ENCODE measurements at places on chromosomes 12 and 14. TPM values are rescaled to one million over a fixed set of nuclear protein-coding genes. Genes with fewer than 3 reads are reported as not detected.

GRCh38 chr14:77869340-77869739, 69.4 kb downstream of the ADCK1 start:
- H3K4me3 ChIP-seq: no peak overlapping the region
- no peaks in the 10 kb centered on the region for H3K36me3 ChIP-seq
- H3K27ac ChIP-seq: no peak overlapping the region
- DNase-seq: no peak
- no peaks in the 10 kb centered on the region for H3K4me1 ChIP-seq

GRCh38 chr14:77882098-77882497, 82.2 kb downstream of the ADCK1 start:
- no peaks in the 10 kb centered on the region for H3K4me1 ChIP-seq
- no peak overlapping the region for H3K4me3 ChIP-seq
- H3K27me3 ChIP-seq: no peaks in the 10 kb centered on the region
- no peak for DNase-seq

DNA sequence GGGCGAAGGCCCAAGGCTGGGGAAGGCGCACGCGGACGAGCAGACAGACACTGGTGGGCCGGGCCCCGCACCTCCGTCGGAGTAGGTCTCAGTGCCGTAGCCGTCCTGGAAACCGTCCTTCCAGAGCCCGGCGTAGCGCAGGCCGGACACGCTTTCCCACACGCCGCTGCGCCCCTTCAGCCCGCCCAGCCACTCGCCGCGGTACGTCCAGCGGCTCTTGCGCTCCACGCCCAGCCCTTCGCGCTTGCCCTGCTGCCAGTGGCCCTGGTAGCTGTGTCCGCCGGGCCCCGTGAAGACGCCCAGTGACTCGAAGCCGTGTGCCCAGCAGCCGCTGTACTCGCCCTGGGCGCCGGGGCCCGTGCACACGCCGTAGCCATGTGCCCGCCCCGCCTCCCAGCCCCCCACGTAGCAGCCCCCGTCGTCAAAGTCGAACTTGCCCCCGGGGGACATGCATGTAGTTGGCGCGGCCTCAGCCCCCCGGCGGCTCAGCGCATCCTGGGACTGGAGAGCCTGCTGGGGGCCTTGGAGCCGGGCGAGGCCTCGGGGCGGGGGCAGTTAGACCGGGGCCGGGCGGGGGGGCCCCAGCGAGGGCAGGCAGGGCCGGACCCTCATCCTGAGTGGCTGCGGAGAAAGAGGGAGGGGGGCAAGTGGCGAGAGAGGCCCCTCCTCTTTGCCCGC, 1.4 kb downstream of the JPH4 start:
- peak overlapping the region; percentile 39 for H3K4me3 ChIP-seq
- peak overlapping the region; percentile 73 for H3K27ac ChIP-seq
- no peaks in the 10 kb centered on the region for H3K36me3 ChIP-seq
- peak; percentile 47 for DNase-seq
- no peaks in the 10 kb centered on the region for H3K4me1 ChIP-seq
- peaks cover 4% of the 10 kb centered on the region for H3K27me3 ChIP-seq

DNA sequence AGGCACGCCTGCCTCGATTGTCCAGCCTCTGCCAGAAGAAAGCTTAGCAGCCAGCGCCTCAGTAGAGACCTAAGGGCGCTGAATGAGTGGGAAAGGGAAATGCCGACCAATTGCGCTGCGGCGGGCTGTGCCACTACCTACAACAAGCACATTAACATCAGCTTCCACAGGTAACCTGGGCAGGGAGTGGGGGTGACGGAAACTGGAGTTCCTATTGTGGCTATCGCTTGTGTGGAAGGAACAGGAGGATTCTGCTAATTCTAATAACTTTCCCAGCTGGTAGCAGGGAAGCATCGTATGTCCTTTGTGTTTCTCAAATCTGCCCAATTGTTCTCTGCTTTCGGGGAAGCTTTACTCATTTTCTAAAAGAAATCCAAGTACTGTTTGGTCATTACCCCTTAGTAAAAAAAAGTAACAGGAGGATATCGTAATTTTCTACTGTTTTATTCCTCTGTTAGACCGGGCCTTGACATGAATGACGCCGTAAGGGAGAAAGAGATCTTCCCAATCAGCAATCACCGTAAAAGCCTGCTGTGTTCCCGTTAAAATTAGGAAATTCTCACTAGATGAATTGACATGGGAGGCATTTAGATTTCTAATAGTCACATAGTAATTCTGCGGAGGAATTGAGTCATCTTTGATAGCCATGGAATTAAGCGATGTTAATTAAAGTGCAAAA, 449 bp downstream of the THAP2 start:
- H3K4me3 ChIP-seq: peak overlapping the region; percentile 88
- H3K4me1 ChIP-seq: no peaks in the 10 kb centered on the region
- H3K27me3 ChIP-seq: no peaks in the 10 kb centered on the region
- no peak for DNase-seq
- H3K36me3 ChIP-seq: no peaks in the 10 kb centered on the region

GRCh38 chr12:100199347-100200149, 1.1 kb upstream of the ACTR6 start:
- peak overlapping the region; percentile 78 for H3K4me3 ChIP-seq
- peak; percentile 51 for DNase-seq
- no peaks in the 10 kb centered on the region for H3K27me3 ChIP-seq
- H3K4me1 ChIP-seq: no peaks in the 10 kb centered on the region
- no peaks in the 10 kb centered on the region for H3K36me3 ChIP-seq

DNA sequence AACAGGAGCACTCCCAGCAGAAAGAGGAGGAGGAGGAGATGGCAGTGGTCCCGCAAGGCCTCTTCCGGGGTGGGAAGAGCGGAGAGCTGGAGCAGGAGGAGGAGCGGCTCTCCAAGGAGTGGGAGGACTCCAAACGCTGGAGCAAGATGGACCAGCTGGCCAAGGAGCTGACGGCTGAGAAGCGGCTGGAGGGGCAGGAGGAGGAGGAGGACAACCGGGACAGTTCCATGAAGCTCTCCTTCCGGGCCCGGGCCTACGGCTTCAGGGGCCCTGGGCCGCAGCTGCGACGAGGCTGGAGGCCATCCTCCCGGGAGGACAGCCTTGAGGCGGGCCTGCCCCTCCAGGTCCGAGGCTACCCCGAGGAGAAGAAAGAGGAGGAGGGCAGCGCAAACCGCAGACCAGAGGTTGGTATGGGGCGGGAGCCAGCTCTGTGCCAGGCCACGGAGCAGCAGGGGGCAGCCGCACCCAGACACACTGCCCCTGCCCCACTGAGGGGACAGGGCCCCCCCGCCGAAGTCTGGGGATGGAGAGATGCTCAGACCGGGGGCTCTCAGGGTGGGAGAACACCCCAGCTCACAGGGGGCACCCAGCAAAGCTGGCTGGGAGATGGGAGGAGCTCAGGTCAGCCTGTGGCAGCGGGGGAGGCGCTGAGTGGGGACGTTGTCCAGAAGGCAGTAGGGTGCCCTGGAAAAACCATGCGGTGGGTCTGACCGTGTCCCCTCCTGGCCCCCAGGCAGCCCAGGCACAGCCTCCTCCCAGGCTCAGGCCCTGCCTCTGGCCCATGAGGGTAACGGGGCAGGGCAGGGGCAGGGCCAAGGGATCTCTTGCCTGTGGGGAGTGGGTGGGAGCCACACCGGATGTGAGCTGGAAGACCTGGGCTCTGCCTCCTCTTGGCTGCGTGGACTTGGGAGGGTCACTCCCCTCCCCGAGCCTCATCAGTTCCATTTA, 9.8 kb downstream of the CHGA start:
- H3K27me3 ChIP-seq: no peaks in the 10 kb centered on the region
- no peaks in the 10 kb centered on the region for H3K4me1 ChIP-seq
- H3K4me3 ChIP-seq: no peak overlapping the region
- H3K36me3 ChIP-seq: no peaks in the 10 kb centered on the region
- no peak for DNase-seq

GRCh38 chr12:45034861-45035265, 16.0 kb downstream of the DBX2 start:
- no peak for DNase-seq
- H3K27ac ChIP-seq: no peak overlapping the region
- no peak overlapping the region for H3K4me3 ChIP-seq
- no peaks in the 10 kb centered on the region for H3K4me1 ChIP-seq
- H3K27me3 ChIP-seq: no peaks in the 10 kb centered on the region

GRCh38 chr12:118312578-118312977, 60.1 kb downstream of the TAOK3 start:
- H3K36me3 ChIP-seq: no peaks in the 10 kb centered on the region
- no peaks in the 10 kb centered on the region for H3K27me3 ChIP-seq
- no peak overlapping the region for H3K4me3 ChIP-seq
- DNase-seq: no peak

DNA sequence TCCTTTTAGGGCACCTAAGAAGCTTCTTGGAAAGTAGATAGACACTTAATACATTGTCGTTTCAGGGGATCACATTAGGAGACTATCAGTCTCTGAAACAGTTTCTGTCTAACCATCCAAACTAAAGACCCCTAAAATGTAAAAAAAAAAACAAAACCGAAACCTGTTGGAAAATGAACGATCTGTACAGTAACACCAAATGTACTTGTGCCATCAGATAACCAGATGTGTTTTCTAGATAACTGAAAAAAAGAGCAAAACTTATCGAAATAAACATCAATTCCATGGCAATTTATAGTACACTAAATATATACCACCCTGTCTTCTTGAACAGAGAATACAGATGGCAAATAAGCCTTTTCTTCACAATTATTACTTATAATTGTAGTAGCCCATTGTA, 2.1 kb downstream of the LDHB start:
- H3K36me3 ChIP-seq: no peaks in the 10 kb centered on the region
- no peak overlapping the region for H3K4me3 ChIP-seq
- DNase-seq: no peak
- peaks cover 4% of the 10 kb centered on the region for H3K4me1 ChIP-seq
- no peak overlapping the region for H3K27ac ChIP-seq

- no peaks in the 10 kb centered on the region for H3K36me3 ChIP-seq
- no peak overlapping the region for H3K27ac ChIP-seq
- H3K4me1 ChIP-seq: no peaks in the 10 kb centered on the region
These were observed 430.2 kb upstream of the SEL1L start for GRCh38 chr14:81963846-81964245.

Gene NANOG
- total RNA-seq: 1.6 TPM

Gene TSPAN19
- total RNA-seq: under 0.01 TPM

Measured in uterus (tissue), 4 donors.